ENCODE measurements at places on chromosomes 4 and X.
A peak's percentile ranks its signal among the peaks of the same experiment; 100 is the strongest.

DNA sequence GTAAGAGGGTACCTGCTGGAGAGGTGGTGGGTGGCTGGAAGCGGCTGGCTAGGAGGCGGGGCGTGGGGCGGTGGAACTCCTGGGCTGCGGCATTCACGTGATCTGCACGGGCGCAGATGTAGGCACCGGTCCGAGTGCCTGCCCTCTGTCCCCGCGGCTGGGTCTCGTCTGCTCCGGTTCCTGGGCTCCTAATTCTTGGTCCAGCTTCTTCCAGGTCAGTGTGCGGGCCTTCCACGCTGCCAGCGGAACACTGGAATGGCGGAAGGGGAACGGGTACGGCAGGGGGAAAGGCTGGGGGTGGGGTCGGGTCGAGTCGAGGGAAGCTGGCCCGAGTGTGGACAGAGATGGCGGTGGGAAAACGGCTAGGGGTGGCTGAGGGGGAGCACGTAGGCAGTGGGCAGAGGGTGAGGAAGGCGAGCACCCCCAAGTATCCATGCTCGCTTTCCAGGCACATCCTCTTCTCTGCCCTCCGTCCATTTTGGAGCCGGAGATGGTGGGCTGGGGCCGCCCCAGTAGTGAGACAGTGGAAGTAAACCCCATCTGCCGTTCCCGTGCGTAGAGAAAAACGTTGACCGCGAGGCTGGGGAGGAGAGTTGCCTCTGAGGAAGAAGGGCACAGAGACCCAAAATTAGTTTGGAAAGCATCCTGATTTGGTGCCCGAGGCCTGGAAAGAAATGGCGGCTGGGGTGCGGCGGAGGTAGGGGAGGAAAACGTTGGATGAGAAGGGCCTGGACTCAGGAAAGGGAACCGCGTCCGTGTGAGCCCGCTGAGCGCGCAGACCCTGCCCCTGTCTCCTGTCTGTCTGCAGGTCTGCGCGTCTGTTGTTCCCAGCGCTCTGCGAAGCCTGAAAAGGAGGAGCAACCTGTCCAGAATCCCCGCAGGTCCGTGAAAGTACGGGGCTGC is at the start of gene TCEAL4:
Gene TCEAL4, plus strand, starts transcription at position 105 of the 903 bp plus-strand sequence. CDS start 1,161 bp downstream, outside the sequence.
- no peak for DNase-seq

- no peak for DNase-seq
Measured at GRCh38 chrX:70960730-70961129, 29.8 kb upstream of the SLC7A3 start.

- no peak for DNase-seq
Measured at GRCh38 chr4:85940151-85940550, 419.7 kb downstream of the MAPK10 start.

DNA sequence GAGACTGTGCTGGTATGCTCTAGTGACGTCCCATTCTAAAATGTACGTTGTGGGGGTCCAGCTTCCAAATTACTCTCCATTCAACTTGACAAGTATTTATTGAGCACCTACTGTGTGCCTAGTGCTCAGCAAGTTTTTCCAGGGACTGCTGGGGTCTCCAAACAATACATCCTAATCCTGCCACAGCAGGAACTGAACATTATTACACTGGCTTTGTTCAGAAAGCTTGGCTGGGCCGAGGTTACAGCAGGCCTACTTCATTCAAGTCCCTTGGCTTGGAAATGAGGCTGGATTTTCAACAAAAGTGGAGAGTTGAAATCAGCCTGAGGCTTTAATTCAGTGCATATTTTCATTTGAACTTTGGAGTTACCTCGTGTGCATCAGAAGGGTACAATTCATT is 78.0 kb downstream of the GUCY2F start:
- no peak for DNase-seq

GRCh38 chrX:40483502-40483901 is 97.3 kb upstream of the ATP6AP2 start:
- no peak for DNase-seq

- no peak for DNase-seq
Measured at GRCh38 chrX:8144925-8145324, 26.1 kb downstream of the VCX2 start.

GRCh38 chr4:81682492-81682891 is 210.8 kb upstream of the RASGEF1B start:
- no peak for DNase-seq

DNA sequence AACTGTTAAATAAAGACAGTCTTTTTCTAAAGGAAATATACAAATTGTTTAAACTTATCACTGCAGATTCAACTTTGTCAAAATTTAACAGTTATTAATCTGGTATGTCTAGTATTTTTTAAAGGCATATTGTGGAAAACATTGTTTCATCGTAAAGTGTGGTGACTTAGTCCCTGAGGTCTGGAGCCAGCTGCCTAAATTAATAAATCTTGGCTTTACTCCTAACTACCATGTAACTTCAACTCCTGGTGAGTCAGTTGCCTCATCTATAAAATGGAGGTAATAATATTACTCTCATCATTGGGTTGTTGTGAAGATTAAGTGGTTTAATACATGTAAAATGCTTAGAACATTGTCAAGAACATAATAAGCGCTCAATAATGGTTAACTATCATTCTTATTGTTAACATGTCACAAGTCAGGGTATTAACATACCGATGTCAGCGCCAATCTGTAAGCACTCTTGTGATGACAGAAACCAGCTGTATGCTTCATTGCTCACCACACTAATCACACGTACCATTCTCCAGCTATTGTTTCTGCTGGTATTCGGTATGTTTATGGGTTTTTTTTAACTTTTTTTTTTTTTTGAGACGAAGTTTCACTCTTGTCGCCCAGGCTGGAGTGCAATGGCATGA is 14.1 kb upstream of the SMIM43 start:
- no peak for DNase-seq

GRCh38 chrX:72346302-72346949 is 40.7 kb upstream of the CITED1 start:
- DNase-seq, result no peak

DNA sequence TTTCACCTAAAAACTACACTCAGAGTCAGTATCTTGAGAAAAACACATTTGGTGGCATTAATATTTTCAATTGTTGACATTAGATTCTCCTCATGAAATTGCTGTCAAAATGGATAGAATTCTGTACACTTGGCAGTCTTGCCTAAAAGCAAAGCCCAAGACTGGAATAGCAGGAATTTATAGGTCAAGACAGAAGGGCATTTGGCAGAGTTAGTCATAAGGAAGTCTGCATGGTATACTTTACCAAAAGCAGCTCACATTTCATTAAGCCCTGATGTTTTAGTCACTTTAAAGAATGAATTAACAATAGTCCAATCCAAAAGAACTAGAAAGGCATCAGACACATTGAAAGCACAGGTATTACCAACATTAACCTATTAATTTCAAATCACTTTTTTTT is 7.1 kb downstream of the CCDC160 start:
- DNase-seq, result no peak

- no peak for DNase-seq
Measured at GRCh38 chrX:933611-934010, 278.8 kb downstream of the CRLF2 start.

DNA sequence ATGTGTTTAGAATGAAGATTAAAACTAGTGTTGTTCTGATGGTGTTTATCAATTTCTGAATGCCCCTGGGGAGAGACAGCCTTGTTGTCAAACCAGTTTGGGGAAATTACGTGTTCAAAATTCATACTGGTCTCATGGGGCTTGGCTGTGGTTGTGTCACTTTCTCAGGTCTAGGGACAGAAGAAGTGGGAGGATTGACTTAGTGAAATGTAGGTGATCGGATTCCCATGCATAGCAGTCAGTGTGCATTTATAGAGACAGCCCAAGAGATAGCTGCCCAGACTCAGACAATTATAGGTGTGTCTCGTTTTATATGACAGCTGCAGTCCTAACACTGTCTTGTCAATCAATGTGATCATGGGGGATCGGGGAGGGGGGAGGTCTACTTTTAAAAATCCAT is 94.4 kb upstream of the CLCN4 start:
- DNase-seq, result no peak

DNA sequence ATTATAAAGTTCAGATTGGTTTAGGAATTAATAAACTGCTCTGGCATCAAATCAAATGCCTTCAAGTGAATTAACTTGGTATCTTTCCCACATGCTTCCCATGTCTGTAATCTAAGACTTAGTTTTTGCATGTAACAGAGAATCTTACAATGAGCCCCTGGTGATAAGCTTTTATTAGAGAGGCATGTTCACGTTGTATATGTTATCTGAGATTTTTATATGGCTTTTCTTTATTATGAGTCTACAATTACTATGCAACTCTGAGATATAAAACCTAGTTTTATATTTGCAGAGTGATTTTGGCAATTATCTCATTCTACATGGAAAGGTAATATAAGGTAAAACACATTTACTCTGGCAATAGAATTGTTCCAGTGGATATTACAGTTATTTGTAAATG is 1578.4 kb upstream of the IGFBP7 start:
- DNase-seq, result no peak

DNA sequence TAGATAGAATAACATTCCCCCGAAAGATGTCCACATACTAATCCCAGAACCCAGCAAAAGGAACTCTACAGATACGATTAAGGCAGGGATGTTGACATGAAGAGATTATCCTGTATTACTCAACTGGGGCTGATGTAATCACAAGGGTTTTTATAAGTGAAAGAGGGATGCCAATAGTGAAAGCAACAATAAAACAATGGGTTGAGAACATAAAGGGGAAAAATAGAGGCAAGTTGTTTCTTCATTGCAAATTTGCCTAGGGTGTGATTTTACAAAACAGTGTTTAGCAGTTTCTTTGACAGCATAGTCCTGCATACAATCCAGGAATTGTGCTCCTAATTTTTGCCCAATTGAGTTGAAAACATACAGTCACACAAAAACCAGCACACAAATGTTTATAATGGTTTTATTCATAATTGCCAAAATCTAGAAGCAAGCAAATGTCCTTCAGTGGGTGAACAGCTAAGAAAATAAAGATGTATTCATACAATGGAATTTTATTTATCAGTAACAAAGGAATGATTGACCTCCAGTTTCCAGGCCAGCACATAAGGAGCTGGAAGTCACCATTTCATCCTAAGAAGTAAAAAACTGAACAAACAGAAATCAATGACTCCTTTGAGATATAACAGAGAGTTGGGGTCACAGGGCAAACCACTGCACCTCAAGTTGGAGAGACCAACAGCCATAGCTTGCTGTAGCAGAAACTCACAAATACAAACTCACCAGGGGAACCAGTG is 107.2 kb downstream of the CENPC start:
- DNase-seq, result no peak

- no peak for DNase-seq
Measured at GRCh38 chr4:138645289-138645688, 370.3 kb upstream of the NOCT start.

GRCh38 chrX:108224727-108225621 is 133.4 kb downstream of the ATG4A start:
- DNase-seq, result peak; percentile 95

DNA sequence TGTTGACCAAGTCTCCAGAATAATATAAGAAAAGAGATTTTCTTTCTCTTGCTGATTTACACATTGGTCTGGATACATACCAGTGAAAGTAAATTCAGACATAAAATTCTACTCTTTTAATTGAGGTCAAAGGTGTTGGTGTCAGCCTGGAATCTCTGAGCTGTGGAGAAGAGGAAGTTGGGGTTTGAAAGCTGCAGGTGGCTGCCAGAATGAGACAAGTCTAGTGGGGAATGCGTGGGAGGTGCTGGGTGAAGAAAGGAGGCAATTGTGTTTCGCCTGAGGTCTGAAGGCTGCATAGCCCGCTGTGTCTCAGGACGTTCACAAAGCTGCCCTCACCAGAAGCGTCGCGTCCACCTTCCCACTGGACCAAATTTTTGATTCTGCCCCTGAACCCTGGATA is 31.2 kb downstream of the PHEX start:
- no peak for DNase-seq

DNA sequence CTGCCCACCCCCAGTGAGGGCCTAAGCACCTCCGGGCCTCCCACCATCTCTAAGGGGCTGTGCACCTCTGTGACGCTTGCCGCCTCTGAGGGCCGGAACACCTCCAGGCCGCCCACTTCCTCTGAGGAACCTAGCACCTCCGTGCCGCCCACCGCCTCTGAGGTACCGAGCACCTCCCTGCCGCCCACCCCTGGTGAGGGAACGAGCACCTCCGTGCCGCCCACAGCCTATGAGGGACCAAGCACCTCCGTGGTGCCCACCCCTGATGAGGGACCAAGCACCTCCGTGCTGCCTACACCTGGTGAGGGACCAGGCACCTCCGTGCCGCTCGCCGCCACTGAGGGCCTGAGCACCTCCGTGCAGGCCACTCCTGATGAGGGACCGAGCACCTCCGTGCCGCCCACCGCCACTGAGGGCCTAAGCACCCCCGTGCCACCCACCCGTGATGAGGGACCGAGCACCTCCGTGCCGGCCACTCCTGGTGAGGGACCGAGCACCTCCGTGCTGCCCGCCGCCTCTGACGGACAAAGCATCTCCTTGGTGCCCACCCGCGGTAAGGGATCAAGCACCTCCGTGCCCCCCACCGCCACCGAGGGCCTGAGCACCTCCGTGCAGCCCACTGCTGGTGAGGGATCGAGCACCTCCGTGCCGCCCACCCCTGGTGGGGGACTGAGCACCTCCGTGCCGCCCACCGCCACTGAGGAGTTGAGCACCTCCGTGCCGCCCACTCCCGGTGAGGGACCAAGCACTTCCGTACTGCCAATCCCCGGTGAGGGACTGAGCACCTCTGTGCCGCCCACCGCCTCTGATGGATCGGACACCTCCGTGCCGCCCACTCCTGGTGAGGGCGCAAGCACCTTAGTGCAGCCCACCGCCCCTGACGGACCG is 977 bp downstream of the MAGEE1 start:
- no peak for DNase-seq

- DNase-seq, result no peak
Measured at GRCh38 chr4:168415911-168416310, 64.4 kb downstream of the DDX60L start.

GRCh38 chr4:41819621-41820020 is 71.1 kb upstream of the PHOX2B start:
- DNase-seq, result no peak

- no peak for DNase-seq
Measured at GRCh38 chr4:17128268-17128667, 229.8 kb upstream of the LDB2 start.

- DNase-seq, result no peak
Measured at GRCh38 chrX:135985157-135985972, at the start of gene SLC9A6. Gene SLC9A6, plus strand, starts transcription at chrX:135985435. Its CDS starts 224 bp downstream, at chrX:135985659.

GRCh38 chr4:142567199-142567598 is 278.9 kb downstream of the INPP4B start:
- no peak for DNase-seq
